ENCODE measurements at places on chromosomes 11 and 22. TPM values are rescaled to one million over a fixed set of nuclear protein-coding genes. Genes with fewer than 3 reads are reported as not detected.

The KDELR3 gene
- total RNA-seq, result 4.0 TPM

The HEPHL1 gene
- total RNA-seq, result 10.3 TPM

The RHOD gene
- total RNA-seq, result 199 TPM

The OR51A4 gene
- not detected for total RNA-seq

The TMPRSS4 gene
- 229 TPM for total RNA-seq

The TUB gene
- total RNA-seq, result under 0.01 TPM

The PLAAT4 gene
- 8.6 TPM for total RNA-seq

The GLB1L2 gene
- total RNA-seq, result 4.4 TPM

The NPTXR gene
- total RNA-seq, result under 0.01 TPM

The MIOX gene
- 0.14 TPM for total RNA-seq

The BCR gene
- 94.0 TPM for total RNA-seq

The MMP3 gene
- total RNA-seq, result 0.36 TPM

The OR52H1 gene
- not detected for total RNA-seq

The GSTT2B gene
- 0.34 TPM for total RNA-seq

The ROBO3 gene
- 8.5 TPM for total RNA-seq

The PGA3 gene
- total RNA-seq, result not detected

The MRGPRE gene
- not detected for total RNA-seq

The CTSF gene
- 14.9 TPM for total RNA-seq

The GRK3 gene
- 9.9 TPM for total RNA-seq

The MPPED2 gene
- not detected for total RNA-seq

The RBM14 gene
- 7.9 TPM for total RNA-seq

The RBX1 gene
- 20.6 TPM for total RNA-seq

The GDPD4 gene
- not detected for total RNA-seq

The CD3D gene
- total RNA-seq, result not detected

The GVQW3 gene
- total RNA-seq, result under 0.01 TPM

The BATF2 gene
- 0.34 TPM for total RNA-seq

The SART1 gene
- 41.8 TPM for total RNA-seq

The LIPT2 gene
- total RNA-seq, result 1.7 TPM

The PTPN5 gene
- total RNA-seq, result not detected

The MACROD1 gene
- 26.3 TPM for total RNA-seq

The BMAL1 gene
- total RNA-seq, result 24.9 TPM

The TMA7B gene
- total RNA-seq, result not detected

The ZNHIT2 gene
- total RNA-seq, result 22.2 TPM

The PNPLA5 gene
- not detected for total RNA-seq

The MFRP gene
- not detected for total RNA-seq

The SYT8 gene
- total RNA-seq, result 10.0 TPM

The BDNF gene
- 1.4 TPM for total RNA-seq

The CNTN5 gene
- total RNA-seq, result under 0.01 TPM

The OR5B3 gene
- not detected for total RNA-seq

The TTC36 gene
- total RNA-seq, result 1.3 TPM

The OR4D5 gene
- not detected for total RNA-seq

The PMM1 gene
- total RNA-seq, result 14.6 TPM

The C11orf42 gene
- total RNA-seq, result not detected

The CHRNA10 gene
- total RNA-seq, result 0.34 TPM

The NLRX1 gene
- 28.9 TPM for total RNA-seq

The LRRN4CL gene
- total RNA-seq, result 1.4 TPM

The LRRC55 gene
- total RNA-seq, result not detected

The MAFF gene
- total RNA-seq, result 34.2 TPM

The CRYBB3 gene
- total RNA-seq, result not detected

The NRXN2 gene
- not detected for total RNA-seq

All from nasal cavity respiratory epithelium epithelial cell of viscerocranial mucosa (primary cell).